Left cardiac atrium (tissue), 4 donors: ENCODE measurements at places on chromosomes 2 and 18.
A peak's percentile ranks its signal among the peaks of the same experiment; 100 is the strongest.

GRCh38 chr2:181807526-181807925 lies 84.0 kb upstream of the ITPRID2 start:
- no peak for DNase-seq

DNA sequence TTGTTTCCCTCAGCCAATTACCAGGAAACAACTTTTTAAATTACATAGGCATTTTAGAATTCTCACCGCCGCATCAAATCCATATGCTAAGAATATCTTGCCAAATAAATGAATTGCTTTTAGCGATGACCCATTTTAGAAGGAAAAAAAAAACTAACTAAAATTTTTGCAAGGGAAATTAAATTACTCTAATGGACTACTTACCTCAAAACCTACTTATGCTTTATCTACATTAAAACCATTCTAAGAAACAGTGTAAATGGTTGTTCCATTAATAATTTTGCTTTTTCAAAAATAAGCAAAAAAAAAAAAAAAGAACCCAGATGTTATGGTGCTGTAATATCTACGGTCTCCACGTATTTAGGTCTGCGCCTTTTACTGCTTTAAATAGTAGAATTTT lies 73.5 kb upstream of the CCDC150 start:
- no peak for DNase-seq

GRCh38 chr2:53970724-53971602 lies at the start of gene PSME4:
Gene PSME4, minus strand, starts transcription at chr2:53970993. Its CDS starts 209 bp downstream, at chr2:53970784.
- DNase-seq = peak; percentile 97

DNA sequence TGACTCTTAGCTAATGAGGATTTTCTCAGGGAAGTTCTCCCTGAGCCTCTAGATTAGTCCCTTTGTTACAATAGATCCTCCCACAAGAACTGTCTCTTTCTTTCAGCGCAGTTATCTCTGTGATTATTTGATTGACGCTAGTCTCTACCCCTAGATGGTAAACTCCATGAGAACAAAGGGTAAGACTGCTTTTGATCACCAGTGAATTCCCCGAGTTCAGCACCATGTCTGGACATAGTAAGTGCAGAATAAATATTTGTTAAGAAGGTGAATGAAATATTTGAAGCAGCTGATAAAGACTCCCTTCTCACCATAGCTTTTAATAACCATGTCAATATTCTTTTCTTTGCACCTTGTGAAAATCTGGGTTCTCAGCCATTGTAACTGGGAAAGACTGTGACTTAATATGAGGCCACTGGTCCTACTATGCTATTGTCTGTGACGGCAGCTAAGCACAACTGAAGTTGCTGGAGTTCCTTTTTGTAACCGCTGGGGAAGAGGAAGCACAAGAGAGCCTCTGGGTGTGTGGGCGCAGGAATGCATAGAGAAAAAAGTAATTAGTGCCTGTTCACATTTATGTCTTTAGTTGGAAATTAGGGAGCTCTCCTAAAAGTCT lies 214.7 kb downstream of the TGIF1 start:
- DNase-seq = no peak

- DNase-seq = no peak
These were observed 163.8 kb downstream of the FAM210A start for GRCh38 chr18:13562494-13563029.

GRCh38 chr18:6792391-6792790 lies 62.9 kb downstream of the ARHGAP28 start:
- no peak for DNase-seq

DNA sequence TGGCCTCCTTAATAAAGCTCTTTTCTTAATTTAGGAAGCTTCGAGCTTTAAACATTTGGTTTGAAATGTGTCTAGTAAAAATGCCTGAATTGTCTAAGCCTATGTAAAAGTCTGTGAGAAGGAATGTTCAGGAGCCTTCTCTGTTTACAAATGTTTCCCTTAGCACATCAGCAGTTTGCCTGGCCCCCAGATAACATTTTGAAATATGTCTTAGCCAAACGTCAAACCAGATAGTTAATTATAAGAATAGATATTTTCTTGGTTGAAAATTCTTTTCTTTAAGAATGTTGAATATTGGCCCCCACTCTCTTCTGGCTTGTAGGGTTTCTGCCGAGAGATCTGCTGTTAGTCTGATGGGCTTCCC lies 498.6 kb downstream of the CCDC85A start:
- no peak for DNase-seq

DNA sequence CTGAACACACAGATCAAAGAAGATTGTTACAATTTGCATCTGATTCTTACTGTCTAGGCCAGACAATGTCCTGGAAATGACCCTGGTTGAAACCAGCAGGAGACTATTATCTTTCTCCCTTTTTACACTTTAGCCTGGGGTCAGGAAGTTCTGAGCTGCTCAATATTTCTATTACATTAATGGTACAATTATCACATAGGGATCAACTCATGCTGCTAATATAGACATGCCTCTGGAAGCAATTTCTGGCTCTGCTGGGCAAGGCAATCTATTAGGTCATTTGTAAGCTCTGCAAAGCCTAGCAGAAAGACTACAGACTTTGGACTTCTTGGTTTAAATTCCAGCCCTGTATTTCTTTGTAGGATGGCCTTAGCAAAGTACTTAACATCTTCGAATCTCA lies 205.3 kb downstream of the LRP1B start:
- no peak for DNase-seq

- no peak for DNase-seq
These were observed 104.1 kb downstream of the ZBTB7C start for GRCh38 chr18:48304906-48305693.
